ENCODE measurements at places on chromosomes 3 and 15.

DNA sequence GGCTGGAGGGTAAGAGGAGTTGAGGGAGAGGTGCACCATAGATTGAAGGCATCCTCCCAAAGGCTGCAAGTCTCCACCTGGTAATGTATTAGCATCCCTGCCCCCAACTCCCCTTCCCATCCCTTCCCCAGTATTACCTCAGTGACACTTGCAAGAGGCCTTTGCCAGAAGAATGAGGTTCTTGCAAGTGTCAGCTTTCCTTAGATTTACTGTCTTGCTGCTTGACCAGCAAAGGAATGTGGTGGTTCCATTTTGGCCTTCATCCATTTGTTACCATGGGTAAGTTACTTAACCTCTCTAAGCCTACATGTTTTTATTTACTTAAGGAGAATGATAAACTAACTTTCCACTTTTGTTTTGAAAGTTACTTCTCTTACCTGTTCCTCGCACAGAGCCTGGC is 108.9 kb downstream of the LRTM1 start:
- no peak overlapping the region for H3K27ac ChIP-seq
- H3K4me3 ChIP-seq, result no peak overlapping the region
- no peaks in the 10 kb centered on the region for H3K36me3 ChIP-seq
- H3K27me3 ChIP-seq, result no peaks in the 10 kb centered on the region
- no peak for DNase-seq

DNA sequence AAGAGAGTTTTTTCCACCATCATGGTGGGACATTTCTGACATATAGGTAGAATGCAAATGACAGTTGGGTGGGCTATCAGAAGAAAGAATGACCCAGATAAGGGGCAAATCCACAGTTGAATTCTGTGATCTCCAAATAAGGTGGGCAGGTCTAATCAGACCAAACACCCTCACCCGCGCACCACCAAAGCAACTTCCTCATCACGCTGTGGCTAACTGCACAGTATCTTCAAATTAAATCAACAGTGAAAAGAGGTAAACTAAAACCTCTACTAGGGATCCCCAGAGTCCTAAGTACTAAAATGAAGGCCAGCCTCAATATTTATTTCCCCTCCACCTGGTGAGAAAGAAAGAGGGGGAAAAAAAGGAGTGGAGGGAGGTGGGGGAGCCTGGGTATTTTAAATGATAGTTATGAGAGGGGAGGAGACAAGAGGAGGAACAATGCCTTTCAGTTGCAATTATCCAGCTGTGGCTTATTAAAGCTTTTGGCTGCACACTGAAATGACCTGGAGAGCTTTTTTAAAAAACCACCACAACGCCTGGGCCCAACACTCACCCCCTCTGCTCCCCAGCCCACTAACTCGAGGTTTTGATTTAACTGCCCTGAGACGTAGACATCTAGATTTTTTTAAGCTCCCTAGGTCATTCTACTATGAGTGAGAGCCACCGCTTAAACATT is 61.0 kb downstream of the LRIG1 start:
- no peaks in the 10 kb centered on the region for H3K36me3 ChIP-seq
- no peak overlapping the region for H3K27ac ChIP-seq
- no peaks in the 10 kb centered on the region for H3K27me3 ChIP-seq
- H3K4me3 ChIP-seq, result no peak overlapping the region
- no peak for DNase-seq

GRCh38 chr15:57607570-57608000 is 15.9 kb downstream of the MYZAP start:
- DNase-seq, result peak; percentile 94
- H3K27ac ChIP-seq, result peak overlapping the region; percentile 77
- peaks cover 6% of the 10 kb centered on the region for H3K36me3 ChIP-seq
- H3K4me3 ChIP-seq, result no peak overlapping the region

- DNase-seq, result no peak
- H3K27me3 ChIP-seq, result no peaks in the 10 kb centered on the region
- no peak overlapping the region for H3K4me3 ChIP-seq
- no peaks in the 10 kb centered on the region for H3K4me1 ChIP-seq
- H3K27ac ChIP-seq, result no peak overlapping the region
Observed at GRCh38 chr3:57876632-57877031, 120.5 kb downstream of the SLMAP start.

DNA sequence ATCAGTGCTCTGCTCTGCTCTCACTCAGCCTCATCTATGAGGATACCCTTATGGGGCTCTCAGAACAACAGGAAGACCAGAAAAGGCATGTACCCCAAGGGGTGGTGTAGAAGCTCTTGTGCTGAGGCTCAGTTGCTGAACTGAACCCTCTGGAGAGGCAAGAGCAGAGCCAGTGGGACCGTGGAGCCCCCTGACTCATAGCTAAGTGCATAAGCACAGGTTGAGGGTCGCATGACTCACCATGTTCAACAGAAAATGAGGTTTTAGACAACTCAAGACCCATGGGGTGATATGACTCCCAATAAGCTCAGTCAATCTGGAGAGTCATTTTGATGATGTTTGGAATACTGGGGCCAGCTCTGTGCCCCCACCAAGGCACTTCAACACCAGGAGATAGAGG is 37.3 kb downstream of the CRYGS start:
- no peak for DNase-seq
- H3K27ac ChIP-seq, result no peak overlapping the region
- H3K4me3 ChIP-seq, result no peak overlapping the region
- peaks cover 9% of the 10 kb centered on the region for H3K4me1 ChIP-seq

- peaks cover 9% of the 10 kb centered on the region for H3K4me1 ChIP-seq
- H3K36me3 ChIP-seq, result no peaks in the 10 kb centered on the region
Observed at GRCh38 chr3:22117751-22118346, 366.8 kb upstream of the ZNF385D start.
